ENCODE measurements at places on chromosomes 7 and 10.

- DNase-seq: no peak
These were observed 55.0 kb downstream of the TRIM24 start for GRCh38 chr7:138515001-138515528.

- no peak for DNase-seq
These were observed 374.7 kb upstream of the VWC2 start for GRCh38 chr7:49398746-49399145.

GRCh38 chr7:8379264-8379663, 54.1 kb upstream of the NXPH1 start:
- no peak for DNase-seq

DNA sequence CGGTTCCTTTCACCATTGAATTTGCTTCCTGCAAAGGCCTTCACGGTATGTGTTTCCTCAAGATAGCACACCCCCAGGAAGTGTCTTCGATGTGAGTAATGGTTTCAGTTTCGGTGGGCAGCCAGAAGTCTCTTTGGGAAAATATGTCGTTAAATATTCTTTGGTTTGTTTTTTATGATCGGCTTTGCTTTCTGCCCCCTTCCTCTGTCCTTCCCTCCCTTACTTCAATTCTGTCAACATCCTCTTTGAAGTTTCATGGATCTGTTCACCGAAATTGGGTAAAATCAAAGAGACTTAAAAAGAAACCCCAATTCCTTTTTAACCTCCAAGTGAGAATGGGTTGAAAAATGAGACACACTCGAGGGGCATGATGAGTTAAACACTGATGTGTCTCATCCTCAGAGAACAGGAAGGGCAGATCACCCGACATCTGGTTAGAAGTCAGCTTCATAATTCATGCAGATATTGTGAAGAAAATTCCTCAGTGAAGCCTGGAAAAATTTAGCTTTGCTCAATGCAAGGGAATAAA, 170.8 kb upstream of the HABP2 start:
- peak; percentile 69 for DNase-seq

DNA sequence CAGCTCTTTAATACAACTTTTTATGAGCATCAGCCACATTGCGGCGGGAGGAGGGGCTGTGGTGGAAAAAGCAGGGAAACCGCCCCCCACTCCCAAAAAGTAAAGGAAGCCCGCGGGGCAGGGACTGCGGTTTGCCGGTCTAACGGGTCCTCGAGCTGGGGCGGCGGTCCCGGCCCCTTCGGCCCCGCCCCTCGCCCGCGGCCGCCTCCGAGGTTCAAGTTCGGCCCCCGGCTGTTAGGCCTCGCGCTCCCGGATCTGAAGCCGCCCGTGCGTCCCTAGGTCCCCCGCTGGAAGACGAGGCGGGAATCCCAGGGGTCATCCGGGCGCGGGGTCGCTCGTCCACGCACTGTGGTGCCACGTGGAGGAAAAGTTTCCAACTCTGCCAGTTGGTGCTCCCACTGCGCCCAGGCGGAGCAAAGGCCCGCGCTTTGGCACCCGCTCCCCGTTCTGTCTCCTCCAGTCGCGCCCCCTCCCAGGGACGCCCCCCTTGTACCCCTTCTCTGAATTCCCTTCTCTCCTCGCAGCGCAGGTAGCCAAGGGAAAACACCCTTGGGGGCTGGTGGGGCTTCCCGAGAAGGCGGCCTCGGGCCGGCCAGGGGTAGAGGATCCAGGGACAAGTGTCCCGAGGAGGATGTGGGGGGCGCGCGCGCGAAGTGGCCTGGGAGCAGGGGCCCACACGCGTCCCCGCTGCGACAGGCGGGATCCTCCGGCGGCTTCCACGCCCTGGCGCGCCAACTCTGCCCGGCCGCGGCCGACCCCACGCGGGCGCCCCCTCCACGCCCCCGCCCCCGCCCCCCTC, 798 bp upstream of the AUTS2 start:
- no peak for DNase-seq

DNA sequence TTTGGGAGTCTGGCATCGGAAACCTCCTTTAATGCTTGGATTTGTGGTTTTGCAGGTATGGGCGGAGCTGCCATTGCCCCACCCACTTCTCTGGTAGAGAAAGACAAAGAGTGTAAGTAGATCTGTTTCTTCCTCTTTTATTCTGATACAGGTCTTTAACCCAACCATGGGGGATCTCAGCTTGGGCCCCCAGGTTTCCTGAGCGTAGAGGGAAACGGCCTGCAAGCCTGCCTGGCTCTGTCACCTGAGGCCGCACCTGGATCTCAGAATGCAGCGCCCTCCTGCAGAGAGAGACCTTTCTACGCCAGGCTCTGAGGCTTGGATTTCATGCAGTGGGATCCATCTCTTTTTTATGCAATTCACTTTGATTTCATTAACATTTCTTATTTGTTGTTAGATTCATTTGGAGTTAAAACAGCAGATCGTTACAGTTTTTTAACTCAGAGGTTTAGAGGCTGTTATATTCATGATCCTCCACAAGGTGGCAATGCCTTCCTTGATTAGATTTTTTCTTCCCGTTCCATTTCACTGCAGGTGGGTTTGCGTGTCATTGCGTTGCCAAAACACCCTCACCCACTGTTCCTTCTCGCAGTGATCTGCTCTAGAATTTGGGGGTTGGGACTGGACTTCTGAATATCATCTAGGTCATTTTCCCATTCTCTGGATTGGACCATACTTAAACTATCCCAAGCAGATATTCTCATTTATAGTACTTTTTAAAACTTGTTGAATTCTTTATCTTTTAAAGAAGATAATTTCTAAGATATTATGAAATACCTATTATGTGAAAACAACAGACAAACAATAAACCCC, 20.0 kb downstream of the RBM17 start:
- DNase-seq: peak; percentile 59

DNA sequence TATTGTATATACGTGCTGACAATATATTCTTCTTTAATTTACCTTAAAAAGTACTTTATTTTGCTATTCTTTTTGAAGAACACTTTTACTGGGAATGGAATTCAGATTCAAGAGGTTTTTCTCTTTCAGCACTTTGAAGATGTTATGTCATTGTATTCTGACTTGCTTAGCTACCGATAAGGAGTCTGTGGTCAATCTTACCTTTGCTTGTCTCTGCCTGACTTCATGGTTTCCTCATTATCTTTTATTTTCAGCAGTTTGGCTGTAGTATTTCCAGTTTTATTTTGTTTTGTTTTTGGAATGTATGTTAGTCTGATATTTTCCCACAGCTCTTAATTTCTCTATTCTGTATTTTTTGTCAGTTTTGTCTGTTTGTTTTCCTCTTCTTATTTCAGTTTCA, 187.9 kb upstream of the SMIM30 start:
- DNase-seq: no peak

DNA sequence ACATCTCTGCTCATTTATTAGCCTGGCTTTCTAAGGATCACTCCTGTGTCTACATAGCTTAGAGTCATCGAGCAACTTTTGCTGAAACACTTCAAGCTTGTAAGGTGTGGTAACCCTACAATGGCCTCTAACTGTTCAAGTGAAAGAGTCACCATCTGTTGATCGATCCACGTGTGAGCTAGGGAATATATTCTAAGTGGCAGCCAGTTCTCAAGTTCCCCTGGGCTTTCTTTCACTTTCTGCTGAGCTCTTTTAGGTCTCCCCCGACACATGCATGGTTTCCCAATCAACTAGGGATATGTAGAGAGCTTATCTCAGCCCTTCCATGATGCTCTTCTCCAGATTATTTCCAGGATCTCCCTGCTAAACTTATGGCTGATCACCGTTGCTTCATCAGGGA, 15.5 kb downstream of the AOAH start:
- DNase-seq: no peak

Data from inflammatory macrophage treated with lipopolysaccharide for 1 hour (primary cell).